ENCODE measurements at places on chromosomes 1 and 21.

GRCh38 chr21:19353256-19353655, 949.7 kb upstream of the TMPRSS15 start:
- no peak for DNase-seq

DNA sequence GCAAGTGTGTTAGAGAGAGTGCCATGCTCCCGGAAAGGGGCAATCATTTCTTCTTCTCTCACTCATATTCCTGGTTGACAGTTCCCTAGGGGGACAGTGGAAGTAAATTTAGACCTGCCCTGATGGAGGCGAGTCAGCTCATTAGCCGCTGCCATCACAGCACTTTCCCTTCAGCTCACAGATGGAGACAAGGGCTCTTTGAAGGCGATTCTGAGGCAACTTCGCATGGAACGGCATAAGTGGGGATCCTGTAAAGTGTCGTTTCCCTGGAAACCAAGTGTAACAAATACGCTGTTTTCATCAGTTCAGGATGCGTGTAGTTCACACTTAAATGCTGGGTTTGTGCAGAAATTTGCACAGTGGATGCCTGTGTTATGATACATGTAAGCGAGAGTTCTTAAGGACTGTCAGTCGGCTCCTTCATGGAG, 114.5 kb upstream of the TMPRSS15 start:
- no peak for DNase-seq

DNA sequence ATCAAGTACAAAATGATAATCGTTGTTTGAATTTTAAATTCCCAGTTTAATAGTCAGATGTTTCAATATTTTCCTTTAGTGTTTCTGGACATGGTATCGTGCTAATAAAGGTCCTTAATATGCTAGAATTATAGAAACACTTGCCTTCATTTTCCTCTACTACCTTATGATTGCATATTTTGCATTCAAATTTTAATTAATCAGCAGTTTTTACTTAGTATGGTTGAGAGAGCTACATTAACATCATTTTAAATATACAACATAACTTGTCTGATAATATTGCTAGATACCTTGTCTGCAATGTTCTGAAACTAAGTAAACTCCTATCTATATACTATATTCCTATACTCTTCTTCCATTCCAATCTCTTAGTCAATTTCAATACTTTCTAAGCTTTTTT, 66.3 kb downstream of the USH2A start:
- no peak for DNase-seq

DNA sequence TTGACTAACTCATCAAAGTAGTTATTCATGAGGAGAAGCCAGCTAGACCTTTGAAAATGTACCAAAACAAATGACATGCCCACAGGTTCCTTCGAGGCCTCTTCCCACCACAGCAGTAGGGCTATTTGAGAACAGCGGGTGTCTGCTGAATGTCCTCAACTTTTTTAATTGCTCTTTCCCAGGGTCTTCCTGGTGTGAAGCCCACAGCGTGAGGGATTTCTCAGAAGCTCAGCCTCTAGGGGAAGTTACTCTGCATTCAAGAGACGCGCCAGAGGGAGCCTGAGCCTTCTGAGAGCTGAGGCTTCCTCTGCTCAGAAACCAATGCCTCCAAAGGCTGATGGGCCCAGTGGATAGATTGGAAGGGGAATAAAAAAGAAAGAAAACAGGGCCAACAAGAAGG, 153.6 kb downstream of the OLFM3 start:
- no peak for DNase-seq

- DNase-seq, result peak; percentile 23
Observed at GRCh38 chr1:219385787-219386427, 212.2 kb downstream of the LYPLAL1 start.

DNA sequence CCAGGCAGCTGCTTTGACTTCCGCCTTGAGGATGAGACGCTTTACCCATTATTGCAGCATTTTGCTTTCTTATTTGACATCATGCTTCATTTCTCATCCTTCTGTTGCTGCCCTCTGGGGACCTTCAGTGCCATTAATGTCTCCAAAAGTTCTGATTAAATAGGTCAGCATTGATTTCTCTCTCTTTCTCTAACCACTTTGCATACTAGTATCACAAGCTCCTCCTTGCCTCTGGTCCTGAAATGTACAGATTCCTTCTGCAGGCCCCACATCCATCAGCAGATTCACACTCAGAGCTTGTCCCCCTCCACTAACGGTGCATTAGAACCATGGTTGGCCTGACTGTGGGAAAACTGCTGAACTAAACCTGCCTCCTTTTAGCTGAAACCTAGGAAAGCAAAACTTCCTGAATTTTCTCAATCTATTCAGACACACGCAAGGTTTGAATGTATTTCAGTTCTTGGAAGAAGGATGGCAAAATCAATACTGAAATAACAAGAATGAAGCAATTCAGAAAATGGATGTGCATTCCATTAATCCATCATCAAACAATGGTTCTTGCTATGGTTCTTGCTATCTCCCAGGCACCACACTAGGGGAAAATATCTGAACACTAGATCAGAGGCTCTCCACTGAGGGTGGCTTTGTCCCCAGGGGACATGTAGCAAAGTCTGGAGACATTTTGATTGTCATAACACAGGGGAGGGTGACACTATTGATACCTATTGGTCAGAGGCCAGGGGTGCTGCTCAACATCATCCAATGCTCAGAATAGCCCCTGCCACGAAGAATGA, 154.5 kb downstream of the PCP4 start:
- DNase-seq, result no peak

DNA sequence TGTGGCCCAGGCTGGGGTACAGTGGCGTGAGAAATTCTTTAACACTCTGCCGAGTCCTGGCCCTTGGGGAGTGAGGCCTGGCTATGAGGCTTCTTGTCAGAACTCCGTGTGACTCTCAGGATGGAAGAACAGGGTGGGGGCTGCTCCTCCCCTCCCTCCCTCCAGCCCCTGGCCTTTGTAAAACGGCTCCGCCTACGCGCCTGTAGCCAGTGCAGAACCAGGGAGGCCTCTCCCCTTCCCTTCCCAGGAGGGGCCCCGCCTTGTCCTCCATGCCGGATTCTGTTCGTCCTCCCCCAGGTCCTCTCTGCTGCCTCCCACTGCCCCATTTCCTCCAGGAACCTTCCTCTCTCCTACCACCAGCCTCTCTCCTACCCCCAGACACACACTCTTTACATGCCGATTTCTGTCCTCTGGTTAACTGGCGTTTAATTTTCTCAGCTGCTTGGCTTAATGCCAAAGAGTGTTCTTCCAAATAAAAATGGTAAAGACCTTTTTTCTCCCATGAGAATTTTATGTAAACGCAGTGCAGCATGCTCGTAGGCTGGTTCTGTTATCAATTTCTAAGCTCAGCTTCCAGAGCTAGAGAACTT, 21.0 kb downstream of the PDE9A start:
- DNase-seq, result no peak

- DNase-seq, result no peak
Observed at GRCh38 chr21:35120631-35121180, 71.6 kb upstream of the RUNX1 start.

DNA sequence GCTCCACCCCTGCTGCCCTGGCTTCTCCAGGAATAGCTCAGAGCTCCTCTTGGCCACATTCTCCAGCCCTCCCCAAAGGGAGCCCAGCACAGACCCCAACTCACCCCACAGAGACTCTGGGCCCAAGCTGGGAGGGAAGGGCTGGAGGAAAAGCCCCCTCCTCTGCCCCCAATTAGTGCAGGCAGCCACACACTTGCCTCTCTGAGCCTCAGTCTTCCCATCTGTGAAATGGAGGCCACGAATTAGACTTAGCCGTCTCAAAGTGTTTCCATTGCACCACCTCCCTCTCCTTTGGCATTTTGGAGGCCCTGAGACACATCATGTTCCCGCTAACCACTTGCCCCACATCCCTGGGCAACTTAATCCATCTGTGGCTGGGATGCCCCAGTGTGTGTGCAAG, 108.0 kb downstream of the PAX7 start:
- no peak for DNase-seq

GRCh38 chr1:6888268-6888667, 103.0 kb downstream of the CAMTA1 start:
- DNase-seq, result no peak

- no peak for DNase-seq
Observed at GRCh38 chr1:63674238-63674864, 81.1 kb downstream of the PGM1 start.

DNA sequence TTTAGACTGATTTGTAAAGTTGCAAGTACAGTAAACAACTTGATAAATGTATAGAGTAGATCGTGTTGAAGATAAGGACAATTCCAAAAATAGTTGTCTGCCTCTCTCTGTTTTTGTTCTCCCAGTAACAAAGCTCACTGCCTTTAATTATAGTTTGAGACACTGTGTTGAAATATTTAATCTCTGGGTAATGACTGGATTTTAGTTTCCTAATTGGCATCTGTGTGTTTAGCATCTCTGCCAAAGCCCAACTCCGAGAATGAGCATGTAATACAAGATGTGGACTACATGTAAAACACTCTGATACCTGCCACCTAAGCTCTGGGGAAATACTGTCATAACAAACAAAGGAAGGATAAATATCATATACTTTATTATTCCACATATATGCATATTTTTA, 27.7 kb upstream of the SDE2 start:
- no peak for DNase-seq

- DNase-seq, result no peak
Observed at GRCh38 chr1:218341325-218341724, 3.8 kb upstream of the TGFB2 start.

GRCh38 chr1:150161747-150162581, 12.2 kb downstream of the PLEKHO1 start:
- no peak for DNase-seq

DNA sequence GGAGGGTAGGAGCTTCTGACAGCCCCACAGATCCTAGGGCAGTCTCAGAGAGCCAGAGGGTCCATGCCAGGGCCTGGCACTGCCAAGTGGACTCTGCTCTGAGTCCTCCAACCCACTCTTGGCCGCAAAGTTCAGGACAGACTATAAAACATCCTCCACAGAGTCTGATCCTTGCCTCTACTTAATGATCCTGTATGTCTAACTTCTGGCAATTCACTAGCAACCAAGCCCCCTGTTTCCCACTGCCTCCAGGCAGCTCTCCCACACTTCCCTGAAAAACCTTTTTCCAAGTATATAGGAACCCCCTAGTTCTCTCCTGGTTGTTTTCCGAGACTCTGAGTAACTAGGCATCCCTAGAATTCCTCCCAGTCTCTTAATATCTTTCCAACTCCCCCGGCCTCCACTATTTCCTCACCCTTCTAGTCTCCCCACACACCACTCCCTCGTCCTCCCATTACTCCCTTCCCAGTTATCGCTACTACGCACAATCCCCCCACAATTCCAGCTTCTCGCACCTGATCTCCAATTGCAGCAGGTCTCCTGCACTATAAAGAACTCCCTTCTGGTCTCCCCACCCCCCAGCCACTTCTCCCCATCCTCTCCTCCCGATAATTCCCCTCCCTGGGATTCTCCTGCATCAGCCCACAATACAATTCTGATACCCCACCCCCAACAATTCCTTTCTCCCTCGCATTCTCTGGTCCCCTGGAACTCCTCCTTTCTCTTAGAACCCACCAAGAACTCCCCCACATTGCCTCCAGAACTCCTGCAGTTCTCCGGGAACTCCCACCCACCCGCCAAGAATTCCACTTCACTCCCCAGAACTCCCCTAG, 574 bp downstream of the IGSF9 start:
- DNase-seq, result no peak

DNA sequence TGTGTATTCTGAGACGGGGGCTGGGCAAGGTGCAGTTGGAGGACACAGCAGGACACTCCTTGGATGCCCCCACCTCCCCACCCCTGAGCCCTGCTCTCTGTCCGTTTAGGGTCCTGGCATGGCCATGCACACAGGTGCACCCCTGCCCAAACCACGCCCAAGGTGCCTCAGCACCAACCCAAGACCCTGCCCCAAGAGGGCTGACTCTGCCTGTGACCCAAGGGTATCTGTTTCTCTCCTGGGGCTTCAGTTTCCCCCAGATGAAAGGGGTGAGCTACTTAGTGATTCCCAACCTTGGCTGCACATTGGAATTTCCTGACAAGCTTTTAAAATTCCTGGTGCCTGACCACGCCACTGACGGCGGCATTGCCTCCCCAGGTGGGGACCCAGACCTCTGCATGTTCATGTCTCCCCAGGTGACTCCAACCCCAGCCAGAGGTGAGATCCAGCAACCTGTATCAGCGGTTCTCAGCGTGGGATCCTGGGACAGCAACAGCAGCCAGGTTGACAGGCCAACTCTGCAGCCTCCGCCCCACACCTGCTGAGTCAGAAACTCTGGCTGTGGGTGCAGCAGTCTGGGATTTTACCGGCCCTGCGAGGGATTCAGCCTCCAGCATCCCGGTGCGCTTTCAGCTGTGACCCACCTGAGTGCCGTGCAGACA, 483.4 kb downstream of the NPHP4 start:
- no peak for DNase-seq

DNA sequence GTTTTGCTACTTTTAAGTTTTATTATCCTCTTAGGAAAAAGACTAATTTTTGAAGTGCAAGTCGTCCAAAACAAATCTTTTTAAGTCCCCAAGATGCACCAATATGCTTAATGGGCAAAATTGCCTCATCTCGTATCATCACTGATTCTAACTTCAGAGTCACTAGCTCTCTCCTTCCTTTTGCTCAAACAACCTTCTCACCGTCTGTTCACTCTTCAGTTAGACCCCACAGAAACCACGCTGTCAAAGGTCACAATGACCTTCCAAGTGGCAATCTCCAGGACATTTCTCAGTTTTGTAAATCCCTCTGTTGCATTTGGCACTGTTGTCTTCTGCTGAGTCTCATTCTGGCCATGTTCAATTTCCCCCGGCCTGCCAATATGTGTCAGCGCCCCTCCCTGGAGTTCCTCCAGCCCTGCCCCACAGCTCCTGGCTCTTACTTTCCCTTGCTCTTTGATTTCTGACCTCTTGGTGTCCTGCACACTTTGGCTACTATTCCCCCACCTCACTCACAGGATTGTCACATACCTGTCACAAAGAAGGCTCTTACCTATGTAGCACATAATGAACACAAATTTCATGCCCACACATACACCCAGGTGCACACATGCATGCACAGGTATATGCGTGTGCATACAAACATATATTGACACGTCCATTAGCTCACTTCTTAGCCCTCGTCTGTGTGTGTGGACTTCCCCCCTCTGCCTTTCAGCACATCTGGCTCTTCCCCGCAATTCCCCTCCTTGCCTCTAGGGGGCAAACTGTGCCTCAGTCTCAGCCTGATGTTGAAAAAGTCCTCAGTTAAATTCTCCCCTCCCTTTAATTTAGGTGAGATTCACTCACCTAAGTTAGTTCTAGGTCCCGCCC, 354.0 kb upstream of the DUSP10 start:
- peak; percentile 43 for DNase-seq

DNA sequence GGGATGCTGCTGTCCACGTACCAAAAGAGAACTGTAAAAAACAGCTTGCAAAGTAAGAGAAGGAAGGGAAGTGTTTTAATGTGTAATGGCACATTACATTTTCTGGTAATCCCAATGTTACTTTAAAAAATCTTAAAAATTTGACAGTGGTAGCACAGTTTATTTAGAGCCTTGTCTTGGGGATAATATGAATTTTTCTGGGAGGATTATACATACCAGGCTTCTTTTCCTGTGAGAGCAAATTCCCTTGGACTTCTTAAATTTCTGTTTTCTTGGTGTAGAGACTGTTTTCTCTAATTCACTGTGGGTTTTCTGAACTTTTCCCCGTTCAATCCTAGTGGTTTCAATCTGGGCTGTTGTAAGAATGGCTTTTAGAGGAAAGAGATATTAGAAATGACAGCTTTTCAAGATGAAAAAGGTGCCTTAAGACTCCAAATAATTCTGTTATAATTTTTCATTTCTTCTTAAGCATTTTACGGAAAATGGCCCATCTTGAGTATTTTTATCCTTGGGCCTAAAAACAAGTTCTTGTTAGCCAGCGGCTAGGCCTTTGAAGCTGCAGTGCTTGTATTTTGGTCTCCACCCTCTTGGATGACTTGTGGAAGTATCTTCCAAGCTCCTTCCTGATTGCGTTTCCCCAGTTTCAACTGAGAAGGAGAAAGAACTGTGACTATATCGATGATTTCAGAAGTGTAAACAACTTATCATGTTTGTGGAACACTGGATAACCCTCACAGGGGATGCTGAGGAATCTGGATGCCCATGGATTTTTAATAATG, 70.0 kb downstream of the LEPR start:
- no peak for DNase-seq
